ENCODE measurements at places on chromosomes 4 and X.

DNA sequence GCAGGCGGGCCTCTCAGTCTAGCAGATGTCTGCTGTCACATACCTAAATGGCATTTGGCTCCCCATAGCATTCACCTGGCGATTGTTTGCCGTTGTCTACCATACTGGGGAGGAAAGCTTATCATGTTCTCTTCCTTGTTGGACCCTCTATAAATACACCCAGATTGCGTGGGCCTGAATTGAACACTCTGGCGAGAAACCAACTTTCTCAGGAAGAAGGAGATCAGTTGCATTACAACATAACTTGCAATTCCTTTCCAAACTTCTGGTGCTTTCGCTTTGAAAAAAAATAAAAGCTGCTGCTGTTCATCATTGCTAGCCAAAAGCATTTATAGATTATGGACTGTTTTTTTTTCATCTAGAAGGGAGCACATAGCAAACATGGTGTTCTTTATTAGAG, 230.0 kb upstream of the GPC4 start:
- DNase-seq, result no peak

- no peak for DNase-seq
Observed at GRCh38 chr4:121939690-121940089, 12.2 kb downstream of the TRPC3 start.

- peak; percentile 2 for DNase-seq
Observed at GRCh38 chr4:85603437-85604336, 128.7 kb downstream of the ARHGAP24 start.

- DNase-seq, result no peak
Observed at GRCh38 chr4:98094118-98094517, 49.2 kb downstream of the STPG2 start.

GRCh38 chr4:152534541-152535359, 1.1 kb downstream of the FBXW7 start:
- DNase-seq, result no peak

GRCh38 chr4:73874386-73874785, 5.2 kb downstream of the CXCL1 start:
- no peak for DNase-seq

DNA sequence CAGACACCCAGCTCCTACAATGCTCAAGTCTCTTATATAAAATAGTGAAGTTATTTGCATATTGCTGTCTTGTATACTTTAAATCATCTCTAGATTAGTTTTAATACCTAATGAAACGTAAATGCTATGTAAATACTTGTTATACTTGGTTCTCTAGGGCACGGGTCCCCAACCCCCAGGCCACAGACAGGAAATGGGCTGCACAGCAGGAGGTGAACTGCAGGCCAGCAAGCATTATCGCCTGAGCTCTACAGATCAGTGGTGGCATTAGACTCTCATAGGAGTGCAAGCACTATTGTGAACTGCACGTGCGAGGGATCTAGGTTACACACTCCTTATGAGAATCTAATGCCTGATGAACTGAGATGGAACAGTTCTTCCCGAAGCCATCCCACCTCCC, 395.9 kb upstream of the EMCN start:
- no peak for DNase-seq

GRCh38 chr4:153535772-153536513, 69.8 kb downstream of the TMEM131L start:
- no peak for DNase-seq

GRCh38 chr4:104294811-104295210, 199.9 kb downstream of the CXXC4 start:
- DNase-seq, result no peak

DNA sequence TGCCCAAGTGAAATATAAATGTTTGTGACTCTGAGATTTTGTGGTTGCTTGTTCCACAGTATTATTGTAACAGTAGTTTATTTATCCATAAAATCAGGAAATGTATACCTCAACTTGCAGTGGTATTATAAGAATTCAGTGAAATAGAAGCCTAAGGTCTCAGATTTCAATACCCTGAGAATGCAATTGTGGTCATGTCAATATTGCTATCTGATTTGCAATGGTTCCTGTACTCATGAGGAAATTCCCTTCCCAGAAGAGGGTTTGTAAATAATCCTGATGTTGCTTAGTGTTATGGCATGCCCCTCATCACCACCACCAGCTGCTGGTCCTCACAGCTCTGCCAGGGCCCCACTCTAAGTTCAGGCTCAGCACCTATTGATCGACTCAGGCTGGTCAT, 67.8 kb downstream of the SLC34A2 start:
- no peak for DNase-seq

GRCh38 chr4:159191989-159192388, 89.1 kb downstream of the RAPGEF2 start:
- DNase-seq, result peak; percentile 37

GRCh38 chr4:118968005-118968404, 79.4 kb downstream of the SYNPO2 start:
- DNase-seq, result peak; percentile 85

GRCh38 chr4:153068751-153069150, 132.6 kb downstream of the FHDC1 start:
- no peak for DNase-seq

GRCh38 chrX:115017455-115017854, at the start of gene IL13RA2:
Gene IL13RA2 (minus strand): TSS chrX:115017616. CDS start chrX:115017269, 347 bp downstream.
- no peak for DNase-seq

DNA sequence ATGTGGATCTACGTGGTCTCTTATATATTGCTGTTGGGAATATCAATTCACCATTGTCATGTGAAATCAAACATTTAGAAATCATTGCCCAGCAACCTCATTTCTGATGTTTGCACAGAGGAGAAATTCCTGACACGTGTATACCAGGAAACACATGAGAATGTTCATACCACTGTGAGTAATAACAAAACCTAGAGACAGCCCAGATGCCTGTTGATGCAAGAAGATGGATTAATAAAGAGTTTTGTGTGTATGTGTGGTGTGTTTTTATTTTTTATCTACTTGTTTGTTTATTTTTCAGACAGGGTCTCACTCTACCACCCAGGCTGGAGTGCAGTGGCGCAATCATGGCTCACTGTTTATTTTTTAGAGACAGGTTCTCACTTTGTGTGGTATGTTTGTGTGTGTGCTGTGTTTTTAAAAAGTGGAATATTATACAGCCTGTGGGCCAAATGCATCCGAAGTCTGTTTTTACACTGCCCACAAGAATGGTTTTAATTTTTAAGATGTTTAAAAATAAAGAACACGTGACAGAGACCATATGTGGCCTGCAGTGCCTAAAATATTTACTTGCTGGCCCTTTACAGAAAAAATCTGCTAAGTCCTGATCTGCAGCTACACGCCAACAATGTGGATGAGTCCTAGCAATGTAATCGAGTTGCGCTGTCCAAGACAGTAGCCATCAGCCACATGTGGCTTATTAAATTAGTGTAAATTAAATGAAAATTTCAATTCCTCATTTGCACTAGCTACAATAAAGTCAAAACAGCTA, 39.2 kb downstream of the TXLNG start:
- no peak for DNase-seq

DNA sequence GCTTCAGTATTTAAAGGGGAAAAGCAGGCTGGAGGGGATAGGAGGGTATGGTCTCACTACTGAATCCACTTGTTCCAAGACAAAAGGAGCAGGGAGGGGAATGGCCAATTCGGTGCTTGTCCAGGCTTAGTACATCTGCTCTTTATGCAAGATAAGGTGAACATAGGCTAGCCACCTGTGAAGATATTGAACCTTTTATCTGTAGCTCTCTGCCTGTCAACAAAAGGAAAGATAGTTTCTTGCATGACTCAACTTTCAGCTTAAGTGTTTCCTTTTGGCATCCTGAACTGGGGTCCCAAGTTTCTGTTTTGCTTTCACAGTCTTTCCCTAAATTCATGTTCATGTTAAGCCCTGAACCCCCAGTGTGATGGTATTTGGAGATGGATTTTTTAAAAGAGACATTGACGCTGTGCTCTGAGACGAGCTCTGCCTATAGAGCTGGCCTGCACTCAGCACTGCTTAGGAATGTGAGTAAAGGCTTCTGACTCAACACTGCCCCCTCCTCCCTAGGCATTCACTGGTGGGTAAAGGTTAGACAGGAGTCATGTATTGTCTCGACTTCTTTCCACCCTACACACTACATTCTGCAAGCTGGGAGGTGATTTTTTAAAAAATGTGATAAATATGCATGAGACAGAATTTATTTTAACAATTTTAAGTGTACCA, 28.2 kb downstream of the FAM149A start:
- DNase-seq, result peak; percentile 23

DNA sequence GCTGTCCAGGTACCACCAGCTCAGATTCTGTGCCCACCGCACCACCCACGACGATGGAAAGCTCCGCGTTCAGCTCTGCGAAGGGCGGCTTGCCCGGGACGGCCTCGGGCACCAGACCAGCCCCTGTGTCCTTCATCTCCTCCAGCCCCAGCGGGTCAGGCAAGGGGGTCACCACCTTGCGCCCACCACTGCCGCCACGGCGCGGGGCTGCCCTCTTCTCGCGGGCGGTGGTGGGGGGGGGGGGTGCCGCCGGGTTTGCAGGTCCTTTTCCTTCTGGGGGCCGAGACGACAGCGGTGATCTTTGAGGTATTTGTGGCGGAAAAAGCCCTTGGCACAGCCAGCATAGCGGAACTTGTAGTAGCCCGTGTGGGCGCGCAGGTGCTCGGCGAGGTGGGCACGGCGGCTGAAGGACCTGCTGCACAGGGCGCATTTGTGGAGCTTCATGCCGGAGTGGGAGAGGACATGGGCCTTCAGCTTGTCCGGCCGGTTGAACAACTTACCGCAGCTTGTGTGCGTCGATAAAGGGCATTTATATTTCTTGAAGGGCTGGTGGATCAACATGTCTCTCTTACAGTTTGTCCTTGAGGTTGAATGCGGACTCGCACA, 50.9 kb downstream of the CFAP299 start:
- DNase-seq, result no peak

DNA sequence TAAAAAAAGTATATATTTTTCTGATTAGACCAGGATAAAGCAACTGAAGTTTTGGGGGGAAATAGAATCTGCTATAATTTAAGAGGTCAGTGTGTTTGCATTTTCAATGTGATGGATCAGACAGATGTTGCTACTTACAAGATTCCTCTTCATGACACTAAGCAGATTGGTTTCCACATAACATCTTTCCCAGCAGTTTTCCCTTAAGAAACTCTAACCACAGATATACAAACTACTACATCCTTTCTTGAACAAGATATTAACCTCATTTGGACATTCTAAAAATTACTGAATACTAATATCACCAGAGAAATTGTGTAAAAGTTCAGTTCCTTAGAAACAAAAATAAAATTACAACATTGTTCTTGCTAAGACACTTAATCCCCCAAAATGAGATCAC, 106.7 kb upstream of the GUCY1A1 start:
- DNase-seq, result no peak

DNA sequence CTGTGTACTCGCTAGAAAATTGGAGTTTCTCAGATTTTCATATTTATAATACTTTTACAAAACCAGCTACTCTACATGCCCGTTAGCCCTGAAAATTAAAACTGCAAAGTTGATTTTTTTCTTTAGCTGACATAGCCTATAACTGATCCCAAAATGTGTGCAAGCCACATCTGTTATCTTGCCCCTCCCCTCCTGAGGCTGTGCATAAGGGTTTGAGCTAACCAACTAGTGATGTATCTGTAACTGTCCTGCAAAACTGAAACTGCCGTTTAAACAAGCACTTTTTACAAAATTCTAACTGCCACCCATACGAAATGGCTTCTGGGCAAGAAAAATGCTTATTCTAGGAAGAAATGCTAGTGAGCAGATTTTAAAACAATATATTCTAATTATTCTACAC, 59.1 kb downstream of the EDNRA start:
- DNase-seq, result no peak

Data from skeletal muscle cell (primary cell).